Activated CD4-positive, alpha-beta memory T cell treated with anti-CD3 and anti-CD28 coated beads, Interleukin-2, amount 10 ng/mL, durations not matched to agents 7 days and 5 days (primary cell): ENCODE measurements at places on chromosomes 13 and 19. TPM values are rescaled to one million over a fixed set of nuclear protein-coding genes. Genes with fewer than 3 reads are reported as not detected.
A peak's percentile ranks its signal among the peaks of the same experiment; 100 is the strongest.

DNA sequence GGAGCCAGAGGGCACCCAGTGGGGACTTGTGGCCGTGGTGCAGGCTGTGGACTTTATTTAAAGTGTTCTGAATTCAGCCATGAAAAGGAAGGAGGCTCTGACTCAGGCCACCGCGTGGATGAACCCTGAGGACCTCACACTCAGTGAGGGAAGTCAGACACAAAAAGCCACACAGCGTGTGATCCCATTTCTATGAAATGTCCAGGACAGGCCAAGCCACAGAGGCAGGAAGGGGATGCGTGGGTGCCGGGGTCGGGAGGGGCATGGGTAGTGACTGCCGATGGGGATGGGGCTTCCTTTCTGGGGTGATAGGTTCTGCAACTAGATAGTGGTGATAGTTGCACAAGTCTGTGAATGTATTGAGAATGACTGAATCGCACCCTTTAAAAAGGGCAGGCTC is 8.7 kb upstream of the ZBTB7A start:
- peak; percentile 62 for DNase-seq
- H3K27me3 ChIP-seq, result no peaks in the 10 kb centered on the region
- peak overlapping the region; percentile 78 for H3K27ac ChIP-seq
- no peaks in the 10 kb centered on the region for H3K36me3 ChIP-seq
- peak overlapping the region; percentile 5 for H3K4me3 ChIP-seq

DNA sequence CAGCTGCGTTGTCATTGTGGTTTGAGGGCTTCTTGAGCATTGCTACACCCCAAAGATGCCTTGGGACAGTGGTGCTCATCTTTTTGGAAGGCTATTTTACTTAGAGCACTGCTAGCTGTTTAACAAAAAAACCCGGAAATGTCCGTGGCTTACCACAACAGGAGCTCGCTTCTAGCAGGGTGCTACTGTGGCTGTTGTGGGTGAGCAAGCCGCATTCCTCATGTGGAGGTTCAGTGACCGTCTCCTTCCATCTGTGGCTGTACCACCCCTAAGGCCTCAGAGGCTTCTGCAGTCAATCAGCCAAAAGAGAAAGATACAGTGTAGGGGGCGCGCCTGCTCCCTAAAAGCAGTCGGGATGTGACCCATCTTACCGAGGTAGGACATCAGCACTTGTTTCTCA is 1004.2 kb downstream of the UQCRFS1 start:
- H3K4me3 ChIP-seq, result no peak overlapping the region
- H3K27ac ChIP-seq, result no peak overlapping the region
- H3K36me3 ChIP-seq, result no peaks in the 10 kb centered on the region
- no peaks in the 10 kb centered on the region for H3K27me3 ChIP-seq
- DNase-seq, result no peak

The IGFL1 gene
- total RNA-seq, result not detected

- H3K36me3 ChIP-seq, result no peaks in the 10 kb centered on the region
- H3K4me1 ChIP-seq, result peaks cover 19% of the 10 kb centered on the region
- H3K4me3 ChIP-seq, result no peak overlapping the region
- peaks cover 11% of the 10 kb centered on the region for H3K27me3 ChIP-seq
- no peak for DNase-seq
These were observed 314.2 kb downstream of the DLEU7 start for GRCh38 chr13:50529154-50529882.

DNA sequence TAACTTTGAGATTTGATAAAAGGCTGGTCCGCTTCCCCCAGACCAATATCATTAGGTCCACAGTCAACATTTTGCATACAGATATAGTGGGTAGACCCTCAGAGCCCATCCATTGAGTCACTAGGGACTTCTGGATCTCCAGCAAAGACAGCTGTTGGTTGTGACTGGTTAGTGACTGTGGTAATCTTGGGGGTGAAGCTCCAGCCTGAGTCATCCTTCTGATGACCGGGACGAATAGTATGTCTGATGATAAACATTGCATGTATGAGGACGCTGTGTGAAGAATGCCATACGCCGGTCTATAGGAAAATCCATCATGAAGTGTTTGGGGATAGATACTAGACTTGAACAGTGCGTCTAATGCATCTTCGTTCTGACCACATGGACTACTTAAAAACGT is 307.0 kb downstream of the UQCRFS1 start:
- no peak overlapping the region for H3K27ac ChIP-seq
- H3K4me1 ChIP-seq, result no peaks in the 10 kb centered on the region
- no peaks in the 10 kb centered on the region for H3K36me3 ChIP-seq
- no peaks in the 10 kb centered on the region for H3K27me3 ChIP-seq

The BEST2 gene
- not detected for total RNA-seq

DNA sequence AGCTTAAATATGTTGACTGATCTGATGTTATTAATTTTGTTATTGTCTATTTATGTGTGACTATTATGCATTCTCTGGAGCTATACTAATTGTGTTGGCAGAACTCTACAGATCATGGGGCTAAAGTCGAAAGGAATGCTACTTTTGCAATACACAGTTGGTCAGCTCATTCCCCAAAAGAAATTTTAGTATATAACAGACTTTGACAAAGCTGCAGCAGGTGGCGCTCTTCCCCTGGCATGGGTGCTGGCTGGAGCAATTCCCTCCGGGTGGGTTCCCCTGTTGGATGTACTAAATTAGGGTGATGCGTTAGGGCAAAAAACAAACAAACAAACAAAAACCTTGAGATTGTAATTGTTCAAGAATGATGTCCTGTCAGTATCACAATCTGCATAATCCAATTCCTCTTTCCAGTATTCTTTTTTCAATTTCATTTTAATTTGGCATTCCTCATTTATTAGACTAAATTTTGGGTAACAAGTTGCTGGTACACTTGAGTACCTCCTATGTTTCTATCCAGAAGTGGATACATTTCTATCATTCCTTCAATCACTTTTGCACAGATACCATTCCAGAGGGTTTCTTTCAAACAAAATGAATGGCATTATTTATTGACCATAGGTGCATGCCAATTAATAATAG is 322.8 kb upstream of the EDNRB start:
- H3K36me3 ChIP-seq, result no peaks in the 10 kb centered on the region
- no peak overlapping the region for H3K4me3 ChIP-seq
- DNase-seq, result peak; percentile 17
- H3K27me3 ChIP-seq, result no peaks in the 10 kb centered on the region
- no peak overlapping the region for H3K27ac ChIP-seq
- H3K4me1 ChIP-seq, result no peaks in the 10 kb centered on the region

The MYPOP gene
- total RNA-seq, result 12.9 TPM

The TMEM59L gene
- not detected for total RNA-seq

GRCh38 chr19:38013913-38014580 is 107.0 kb downstream of the SIPA1L3 start:
- DNase-seq, result no peak
- no peak overlapping the region for H3K4me3 ChIP-seq
- no peak overlapping the region for H3K27ac ChIP-seq
- H3K4me1 ChIP-seq, result no peaks in the 10 kb centered on the region

DNA sequence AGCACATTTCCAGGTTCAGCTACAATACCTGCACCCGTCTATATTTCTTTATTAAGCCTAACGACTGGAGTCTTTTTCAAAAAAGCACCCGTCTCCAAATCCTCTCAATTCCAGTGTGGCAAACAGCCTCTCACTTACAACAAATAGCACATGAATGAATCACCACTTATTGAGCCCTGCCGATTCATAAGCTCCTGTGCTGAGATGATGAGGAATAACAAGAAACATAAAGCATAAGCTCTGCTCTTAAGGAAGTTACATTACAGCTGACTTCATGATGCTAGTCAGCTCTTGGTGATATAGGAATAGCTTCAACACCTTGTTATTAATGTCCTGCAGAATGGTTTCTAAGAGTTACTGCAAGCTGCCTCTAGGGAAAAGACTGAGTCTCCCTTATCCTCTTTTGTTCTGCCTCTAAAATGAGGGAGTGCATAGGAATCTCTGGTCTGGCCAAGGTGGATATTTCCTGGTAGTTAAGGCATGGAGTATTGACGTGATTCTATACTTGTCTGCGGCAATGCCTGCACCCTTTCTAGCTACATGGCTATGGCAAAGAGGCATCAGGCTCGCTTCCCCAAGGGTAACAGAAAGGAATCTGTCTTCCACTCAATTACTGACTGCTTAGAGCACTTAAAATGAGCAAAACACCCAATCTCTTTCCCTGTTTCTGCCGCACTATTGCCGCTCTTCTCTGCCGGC is 195.7 kb downstream of the KLF12 start:
- peaks cover 36% of the 10 kb centered on the region for H3K36me3 ChIP-seq
- no peak for DNase-seq
- no peaks in the 10 kb centered on the region for H3K27me3 ChIP-seq
- H3K4me1 ChIP-seq, result peaks cover 36% of the 10 kb centered on the region
- H3K27ac ChIP-seq, result no peak overlapping the region

The BRME1 gene
- 3.8 TPM for total RNA-seq

DNA sequence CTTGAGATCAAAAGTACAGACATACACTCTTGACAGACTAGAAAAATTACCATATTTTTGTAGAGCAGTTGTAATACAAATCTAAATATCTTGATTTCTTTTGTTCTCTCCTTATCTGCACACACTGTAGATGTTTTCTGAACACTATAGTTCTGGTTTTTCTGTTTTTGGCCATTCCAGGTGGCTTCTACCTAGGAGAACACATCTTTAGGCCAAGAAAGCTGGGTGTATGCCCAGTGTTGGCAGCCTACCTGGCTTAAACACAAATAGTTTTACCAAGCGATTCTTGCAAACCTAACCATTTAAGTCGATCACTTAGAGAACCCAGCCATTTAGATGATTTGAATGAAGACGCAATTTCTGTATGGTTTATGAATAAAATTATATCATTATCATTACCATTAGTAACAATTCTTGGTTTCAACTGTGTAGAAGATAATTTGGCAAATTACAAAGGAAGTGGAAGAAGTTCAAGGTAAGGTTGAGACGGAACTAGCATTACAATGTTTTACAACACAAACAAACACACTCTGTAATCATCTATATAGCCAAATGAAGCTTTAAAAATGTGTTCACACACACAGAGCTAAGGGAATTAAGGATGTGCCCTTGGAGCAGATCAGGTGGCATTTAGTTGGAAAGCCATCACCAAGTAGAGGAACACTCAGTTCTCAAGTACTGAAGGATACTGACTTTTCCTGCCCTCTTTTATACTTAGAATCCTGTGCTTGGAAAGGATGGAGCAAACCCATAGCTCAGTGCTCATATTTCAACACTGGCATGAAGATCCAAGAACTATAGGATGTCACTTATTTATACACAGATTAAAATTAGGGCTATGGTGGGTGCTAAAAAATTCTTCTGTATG is 36.2 kb downstream of the ERCC5 start:
- H3K4me3 ChIP-seq, result no peak overlapping the region
- H3K36me3 ChIP-seq, result peaks cover 11% of the 10 kb centered on the region
- no peaks in the 10 kb centered on the region for H3K27me3 ChIP-seq

GRCh38 chr19:4082172-4082571 is 15.5 kb upstream of the ZBTB7A start:
- DNase-seq, result no peak
- peaks cover 60% of the 10 kb centered on the region for H3K4me1 ChIP-seq
- H3K27me3 ChIP-seq, result no peaks in the 10 kb centered on the region
- peaks cover 2% of the 10 kb centered on the region for H3K36me3 ChIP-seq
- H3K27ac ChIP-seq, result no peak overlapping the region

GRCh38 chr13:60335531-60335930 is 61.5 kb upstream of the TDRD3 start:
- H3K36me3 ChIP-seq, result no peaks in the 10 kb centered on the region
- H3K4me3 ChIP-seq, result no peak overlapping the region
- H3K27ac ChIP-seq, result no peak overlapping the region
- no peaks in the 10 kb centered on the region for H3K4me1 ChIP-seq
- peaks cover 21% of the 10 kb centered on the region for H3K27me3 ChIP-seq
- no peak for DNase-seq

DNA sequence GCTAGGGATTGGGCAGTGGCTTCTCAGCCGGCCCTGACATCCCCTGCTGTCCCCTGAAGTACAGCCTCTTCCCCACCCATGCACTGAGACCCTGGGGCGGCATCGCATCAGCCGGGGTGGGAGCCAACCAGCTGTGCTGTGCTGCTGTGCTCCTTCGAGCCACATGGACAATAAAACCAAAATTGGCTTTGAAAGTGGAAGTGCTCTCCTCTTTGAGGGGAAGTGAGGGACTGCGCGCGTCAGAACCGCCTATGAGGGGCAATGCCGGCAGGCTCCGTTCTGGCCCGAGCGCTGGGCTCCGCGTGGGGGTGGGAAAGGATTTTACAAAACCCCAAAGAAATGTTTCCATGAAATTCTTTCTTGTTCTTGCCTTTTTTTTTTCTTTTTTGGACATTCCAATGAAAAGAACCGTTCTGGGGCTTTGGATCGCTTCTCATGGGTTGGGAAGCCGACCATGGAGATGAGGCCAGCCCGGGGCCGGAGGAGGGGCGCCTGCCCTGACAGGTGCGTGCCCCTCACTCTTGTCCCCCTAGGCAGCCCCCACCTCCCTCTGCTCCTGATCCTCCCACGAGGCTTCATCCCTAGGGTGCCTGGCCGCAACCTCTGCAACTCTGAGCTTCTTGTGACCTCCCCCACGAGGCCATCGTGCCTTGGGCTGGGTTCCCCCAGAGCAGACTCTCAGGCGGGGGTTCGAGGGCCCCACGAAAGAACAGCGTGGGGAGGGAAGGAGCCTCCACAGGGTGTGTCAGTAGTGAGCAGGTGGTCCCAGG is 22.6 kb downstream of the KLHL26 start:
- H3K4me3 ChIP-seq, result no peak overlapping the region
- H3K36me3 ChIP-seq, result no peaks in the 10 kb centered on the region
- DNase-seq, result no peak
- no peaks in the 10 kb centered on the region for H3K27me3 ChIP-seq
- peaks cover 8% of the 10 kb centered on the region for H3K4me1 ChIP-seq

DNA sequence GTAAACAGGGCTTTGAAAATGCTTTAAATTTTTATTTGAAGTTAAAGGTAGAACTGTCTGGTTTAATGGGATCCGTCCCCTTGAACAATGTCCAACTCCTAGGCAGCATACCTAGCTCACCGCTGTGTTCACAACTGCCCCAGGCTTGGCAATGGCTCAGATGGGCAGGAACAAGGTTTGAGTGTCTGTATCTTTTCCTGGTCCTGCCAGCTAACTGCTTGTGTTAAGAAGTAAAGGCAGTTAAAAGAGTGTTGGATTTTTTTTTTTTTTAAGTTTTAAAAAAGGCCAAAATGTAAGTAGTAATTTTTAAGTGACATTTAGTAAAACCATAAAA is 66.7 kb upstream of the FNDC3A start:
- peaks cover 3% of the 10 kb centered on the region for H3K36me3 ChIP-seq
- H3K4me1 ChIP-seq, result peaks cover 4% of the 10 kb centered on the region

- peaks cover 71% of the 10 kb centered on the region for H3K4me1 ChIP-seq
- no peak for DNase-seq
- H3K36me3 ChIP-seq, result peaks cover 10% of the 10 kb centered on the region
- no peak within 1 kb of the TSS for H3K4me3 ChIP-seq
- no peaks in the 10 kb centered on the region for H3K27me3 ChIP-seq
- H3K27ac ChIP-seq, result peak within 1 kb of the TSS; percentile 96
These were observed at the start of gene CD79A for GRCh38 chr19:41876847-41877832. Gene CD79A (plus strand): TSS chr19:41877279. CDS start chr19:41877305, 26 bp downstream.

DNA sequence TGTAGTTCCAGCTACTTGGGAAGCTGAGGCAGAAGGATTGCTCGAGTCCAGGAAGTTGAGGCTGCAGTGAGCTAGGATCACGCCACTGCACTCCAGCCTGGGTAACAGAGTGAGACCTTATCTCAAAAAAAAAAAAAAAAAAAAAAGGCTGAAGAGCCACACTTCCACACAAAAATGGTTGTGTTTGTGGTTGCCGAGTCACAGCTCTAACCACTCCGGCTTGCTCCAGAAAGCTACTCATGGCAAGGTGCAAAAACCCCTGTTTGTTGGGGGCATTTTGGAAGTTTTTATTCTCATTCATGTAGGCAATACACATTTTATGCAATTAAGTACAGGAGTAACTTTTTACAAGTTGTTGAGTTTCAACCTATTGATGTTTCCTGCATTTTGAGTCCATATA is 93.5 kb downstream of the INSR start:
- H3K36me3 ChIP-seq, result no peaks in the 10 kb centered on the region
- no peak overlapping the region for H3K4me3 ChIP-seq
- DNase-seq, result no peak
- H3K27ac ChIP-seq, result no peak overlapping the region
- H3K4me1 ChIP-seq, result peaks cover 14% of the 10 kb centered on the region
